ENCODE measurements at places on chromosomes 2 and 18. TPM values are rescaled to one million over a fixed set of nuclear protein-coding genes. Genes with fewer than 3 reads are reported as not detected.

Gene TXNL4A
- 30.3 TPM for total RNA-seq

Gene RPRM
- 0.15 TPM for total RNA-seq

Gene MCFD2
- total RNA-seq, result 157 TPM

Gene GPR39
- 1.3 TPM for total RNA-seq

Gene ADRA2B
- not detected for total RNA-seq

Gene IL37
- not detected for total RNA-seq

Data from smooth muscle cell of trachea (primary cell).